Adipocyte (in vitro differentiated cells): ENCODE measurements at places on chromosomes 2 and 18.

- DNase-seq, result no peak
Observed at GRCh38 chr2:10878268-10878915, 33.3 kb upstream of the KCNF1 start.

GRCh38 chr2:8541636-8542035, 140.2 kb upstream of the ID2 start:
- DNase-seq, result no peak

- DNase-seq, result no peak
Observed at GRCh38 chr2:240816584-240817495, 3.2 kb downstream of the KIF1A start.

DNA sequence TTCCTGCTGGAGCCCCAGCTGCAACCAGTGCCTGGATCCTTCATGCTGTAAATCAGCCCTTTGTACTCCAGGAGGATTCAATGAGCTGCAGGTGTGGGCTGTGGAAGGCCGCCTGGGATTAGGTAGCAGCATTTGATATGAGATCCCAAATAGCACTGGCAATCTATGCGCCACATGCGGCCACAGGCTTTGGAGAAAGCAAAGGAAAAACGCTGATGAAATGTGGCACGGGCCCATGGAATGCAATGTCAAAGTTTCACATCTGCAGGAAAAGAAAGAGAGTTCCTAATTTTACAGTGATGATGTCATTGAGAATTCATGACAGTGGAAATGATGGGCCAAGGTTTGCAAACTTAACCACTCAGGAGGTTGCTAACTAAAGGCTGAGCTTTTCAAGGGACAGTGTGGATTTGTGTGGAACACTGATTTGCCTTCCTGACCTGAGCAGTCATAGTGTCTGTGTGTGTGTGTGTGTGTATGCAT, 216.4 kb upstream of the OSR1 start:
- peak; percentile 73 for DNase-seq

DNA sequence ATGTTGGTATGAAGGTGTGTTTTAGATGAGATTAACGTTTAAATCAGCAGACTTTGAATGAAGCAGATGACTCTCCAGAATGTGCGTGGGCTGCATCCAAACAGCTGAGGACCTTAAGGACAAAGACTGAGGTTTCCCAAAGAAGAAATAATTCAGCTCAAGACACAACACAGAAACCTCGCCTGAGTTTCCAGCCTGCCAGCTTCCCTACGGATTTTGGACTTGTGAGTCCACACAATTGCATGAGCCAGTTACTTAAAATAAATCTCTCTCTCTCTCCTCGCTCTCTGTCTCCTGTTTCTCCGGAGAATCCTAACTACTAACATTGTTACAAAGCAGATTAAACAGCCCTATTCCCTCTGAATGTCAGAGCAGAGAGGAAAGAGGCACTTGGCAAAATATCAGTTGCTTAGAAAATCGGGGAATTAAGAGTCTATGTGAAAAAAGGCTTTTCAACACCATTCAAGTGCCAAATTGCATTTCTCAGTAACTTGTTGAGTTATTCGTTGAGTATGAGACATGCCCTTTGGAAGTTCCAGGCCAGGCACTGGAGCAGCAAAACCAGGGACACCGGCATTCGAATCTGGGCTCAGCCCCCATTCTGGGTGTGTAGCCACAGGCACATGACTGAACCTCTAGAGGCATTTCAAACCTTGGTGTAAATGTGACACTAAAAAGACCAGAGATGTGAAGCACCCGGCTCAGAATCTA, 174.6 kb upstream of the PID1 start:
- DNase-seq, result peak; percentile 21

DNA sequence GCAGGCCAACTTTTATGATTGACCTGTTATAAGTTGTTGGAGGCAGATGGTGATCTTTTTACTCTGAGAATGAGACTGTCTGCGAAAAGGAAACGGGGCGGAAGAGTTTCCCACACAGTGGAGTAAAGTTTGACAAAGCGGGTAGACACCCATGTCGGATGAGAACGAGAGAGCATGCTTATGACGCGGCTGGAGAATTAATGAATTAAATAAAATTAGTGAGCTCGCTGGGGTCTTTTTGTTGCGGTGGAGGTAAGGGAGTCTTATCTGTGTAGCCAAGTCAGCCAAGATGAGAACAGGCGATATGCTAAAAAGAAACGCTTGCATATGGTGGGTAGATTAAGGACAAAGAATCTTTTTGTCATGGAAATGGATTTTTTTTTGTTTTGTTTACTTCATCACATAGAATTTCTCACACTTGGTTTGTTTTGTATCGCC, 1.8 kb downstream of the SALL3 start:
- DNase-seq, result no peak

GRCh38 chr18:78492813-78493371, 486.7 kb upstream of the SALL3 start:
- no peak for DNase-seq
